Activated T-helper 1 cell treated with anti-CD3 and anti-CD28 coated beads, Interleukin-12 subunit alpha, Interleukin-12 subunit beta, Interleukin-2, Interleukin-4 antibody, amounts not matched to agents 30 ng/mL and 10 ng/mL and 1 ng/mL, durations not matched to agents 14 hours and 24 hours and 36 hours (primary cell): ENCODE measurements at places on chromosomes 7 and 10.

DNA sequence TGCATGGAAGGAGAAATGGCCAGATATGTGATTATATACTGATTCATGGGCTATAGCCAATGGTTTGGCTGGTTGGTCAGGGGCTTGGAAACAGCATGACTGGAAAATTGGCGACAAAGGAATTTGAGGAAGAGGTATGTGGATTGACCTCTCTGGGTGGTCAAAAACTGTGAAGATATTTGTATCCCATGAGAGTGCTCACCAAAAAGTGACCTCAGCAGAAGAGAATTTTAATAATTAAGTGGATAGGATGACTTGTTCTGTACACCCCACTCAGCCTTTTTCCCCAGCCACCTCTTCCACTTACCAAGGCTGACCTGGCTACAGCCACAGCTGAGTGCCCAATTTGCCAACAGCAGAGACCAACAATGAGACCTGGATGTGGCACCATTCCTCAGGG lies 146.7 kb downstream of the GPR37 start:
- DNase-seq, result no peak

DNA sequence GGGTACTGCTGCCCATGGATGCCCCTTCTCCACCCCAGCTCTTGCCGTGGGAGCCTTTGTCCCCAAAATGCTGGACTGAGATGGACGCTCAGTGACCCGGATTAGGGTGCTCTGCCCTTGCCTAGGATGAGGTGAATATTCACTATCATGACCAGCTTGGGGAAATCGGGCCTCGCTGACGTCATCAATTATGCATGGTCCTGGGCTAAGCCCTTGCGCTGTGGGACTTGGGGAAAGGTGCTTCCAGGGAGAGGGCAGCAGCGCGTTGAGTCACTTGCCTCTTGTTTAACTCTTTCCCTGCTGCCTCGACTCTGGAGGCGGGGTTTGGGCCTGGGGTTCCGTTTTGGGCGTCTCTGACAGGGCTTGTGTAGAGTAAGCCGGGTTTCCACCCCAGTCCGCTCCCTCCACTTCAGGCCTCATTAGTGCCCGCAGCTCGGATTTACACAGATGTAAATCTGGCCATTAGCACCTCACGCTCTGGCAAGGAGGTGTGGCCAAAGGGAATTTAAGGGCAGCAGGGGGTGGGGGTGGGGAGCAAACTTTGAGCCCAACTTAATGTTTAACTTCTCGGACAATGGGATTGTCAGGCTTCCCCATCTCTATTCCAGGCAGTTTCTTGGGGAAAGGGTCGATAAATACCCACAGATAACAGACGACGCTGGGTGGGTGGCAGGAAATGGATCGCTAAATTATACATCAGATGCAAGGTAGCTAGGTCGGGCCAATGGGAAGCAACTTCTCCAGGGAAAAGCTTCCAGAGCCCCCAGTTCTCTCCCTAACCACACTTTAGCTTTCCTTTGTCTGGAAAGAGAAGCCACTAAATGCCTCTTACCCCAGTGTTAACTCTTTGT lies 51.3 kb upstream of the TCF7L2 start:
- DNase-seq, result no peak

- no peak for DNase-seq
These were observed 91.2 kb upstream of the AHR start for GRCh38 chr7:17207220-17207619.

GRCh38 chr10:5896208-5897052 lies 6.4 kb downstream of the FBH1 start:
- no peak for DNase-seq

DNA sequence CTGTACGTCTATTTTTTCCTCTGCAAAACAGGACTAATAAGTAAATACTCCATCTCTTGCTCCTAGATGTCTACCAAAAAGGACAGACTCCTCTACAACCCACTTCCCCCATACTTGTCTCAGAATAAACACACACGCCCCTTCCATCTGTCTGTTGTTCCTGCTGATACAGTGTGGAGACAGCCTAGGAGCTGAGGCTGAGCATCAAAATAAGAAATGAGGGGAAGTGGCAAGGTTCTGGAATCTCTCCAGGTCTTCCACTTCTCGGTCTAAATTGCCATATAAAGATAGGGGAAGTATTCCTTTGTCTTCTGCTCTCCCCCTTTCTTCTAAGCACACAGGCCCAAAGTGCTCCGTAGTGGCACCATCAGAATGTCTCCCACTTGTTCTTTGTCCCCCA lies 30.8 kb upstream of the VSIR start:
- DNase-seq, result no peak
